Stimulated activated CD4-positive, alpha-beta T cell treated with anti-CD3 and anti-CD28 coated beads, Interleukin-12 subunit alpha, Interleukin-12 subunit beta, amount 100 ng/mL, for 4 hours (primary cell): ENCODE measurements at places on chromosomes 16 and 17.

DNA sequence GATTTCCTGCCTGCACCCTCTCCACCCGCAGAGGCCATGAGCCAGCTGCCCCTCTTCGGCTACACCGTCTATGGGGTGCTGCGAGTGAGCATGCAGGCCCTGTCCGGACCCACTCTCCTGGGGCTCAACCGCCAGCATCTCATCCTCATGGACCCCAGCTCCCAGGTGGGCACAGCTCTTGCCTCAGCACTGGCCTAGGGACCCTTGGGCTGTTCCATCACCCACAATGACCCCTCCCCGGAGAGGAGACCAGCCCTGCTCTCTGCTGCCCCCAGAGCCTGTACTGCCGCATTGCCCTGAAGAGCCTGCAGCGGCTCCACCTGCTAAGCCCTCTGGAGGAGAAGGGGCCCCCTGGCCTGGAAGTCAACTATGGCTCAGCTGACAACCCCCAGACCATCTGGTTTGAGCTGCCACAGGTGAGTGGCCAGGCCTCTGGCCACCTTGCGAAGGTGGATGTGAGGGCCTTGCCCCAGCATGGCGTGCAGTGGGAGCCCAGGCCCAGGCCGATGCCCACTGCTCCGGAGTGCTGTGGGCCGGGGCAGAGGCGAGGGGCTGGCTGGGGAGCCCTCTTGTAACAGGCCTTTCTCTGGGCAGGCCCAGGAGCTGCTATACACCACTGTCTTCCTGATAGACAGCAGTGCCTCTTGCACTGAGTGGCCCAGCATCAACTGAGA, 7.3 kb upstream of the SMIM5 start:
- no peak for DNase-seq

DNA sequence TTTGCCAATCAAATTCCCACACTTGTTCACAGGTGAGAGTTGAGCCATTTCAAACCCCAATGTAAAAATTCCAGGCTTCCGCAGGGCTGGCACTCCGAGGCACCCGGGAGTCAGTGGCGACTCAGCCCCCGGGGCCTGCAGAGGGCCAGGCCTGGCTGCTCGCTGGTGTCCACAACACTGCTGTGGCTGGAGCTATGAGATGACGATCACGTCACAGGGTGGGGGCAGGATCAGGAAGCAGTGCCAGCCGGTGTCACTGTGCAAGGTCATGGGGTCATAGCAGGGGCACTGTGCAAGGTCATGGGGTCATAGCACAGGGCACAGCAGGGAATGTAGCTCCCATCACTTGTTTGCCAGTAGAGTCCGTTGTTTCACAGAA, 7.8 kb downstream of the VPS4A start:
- DNase-seq = no peak

- DNase-seq = no peak
Observed at GRCh38 chr16:57764341-57765159, 29.0 kb downstream of the KATNB1 start.

DNA sequence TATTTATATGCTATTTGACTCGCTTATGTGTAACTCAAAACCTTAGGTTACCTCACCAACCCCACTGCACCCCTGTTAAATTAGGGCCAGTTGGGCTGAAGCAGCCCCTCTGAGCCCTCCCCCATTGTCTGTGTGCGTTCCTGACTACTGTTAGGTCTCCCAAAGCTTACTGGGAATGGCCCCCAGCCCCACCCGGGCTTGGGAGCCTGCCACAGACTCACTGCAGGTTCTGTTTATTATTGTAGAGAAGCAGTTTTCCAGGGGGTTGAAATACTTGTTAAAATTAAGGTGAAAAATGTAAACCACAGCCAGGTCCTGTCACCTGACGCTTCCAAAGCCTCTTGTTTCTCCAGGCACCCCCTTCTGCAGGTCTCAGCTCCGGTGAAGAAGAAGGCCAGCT, 151.7 kb downstream of the FOXL1 start:
- no peak for DNase-seq

DNA sequence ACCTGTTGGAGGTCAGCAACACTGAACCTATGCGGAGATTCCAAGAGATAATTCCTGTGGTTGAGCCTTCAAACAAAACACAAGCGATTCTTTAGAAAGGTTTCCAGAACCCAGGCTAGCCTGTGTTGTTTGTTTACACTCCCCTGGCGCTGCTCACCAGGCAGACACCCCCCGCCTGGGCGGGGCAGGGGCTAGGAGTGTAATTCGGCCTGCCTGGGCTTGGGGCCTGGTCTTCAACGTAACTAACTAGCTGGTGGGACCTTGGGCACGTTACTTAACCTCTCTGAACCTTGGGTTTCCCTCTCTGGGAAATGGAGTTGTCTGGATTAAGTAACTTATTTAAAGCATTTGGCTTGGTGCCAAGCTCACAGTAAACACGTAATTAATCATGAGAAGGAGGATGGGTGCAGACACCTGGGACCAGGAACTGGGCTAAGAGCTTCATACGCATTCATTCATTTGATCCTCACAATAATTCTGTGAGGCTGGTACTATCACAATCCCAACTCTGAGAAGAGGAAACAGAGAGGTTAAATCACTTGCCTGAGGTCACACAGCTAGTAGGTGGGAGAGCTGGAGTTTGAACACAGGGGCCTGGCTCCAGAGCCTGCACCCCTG, 7.6 kb upstream of the ARHGAP27 start:
- no peak for DNase-seq

- peak; percentile 88 for DNase-seq
Observed at GRCh38 chr17:41666708-41667279, 21.9 kb upstream of the EIF1 start.

DNA sequence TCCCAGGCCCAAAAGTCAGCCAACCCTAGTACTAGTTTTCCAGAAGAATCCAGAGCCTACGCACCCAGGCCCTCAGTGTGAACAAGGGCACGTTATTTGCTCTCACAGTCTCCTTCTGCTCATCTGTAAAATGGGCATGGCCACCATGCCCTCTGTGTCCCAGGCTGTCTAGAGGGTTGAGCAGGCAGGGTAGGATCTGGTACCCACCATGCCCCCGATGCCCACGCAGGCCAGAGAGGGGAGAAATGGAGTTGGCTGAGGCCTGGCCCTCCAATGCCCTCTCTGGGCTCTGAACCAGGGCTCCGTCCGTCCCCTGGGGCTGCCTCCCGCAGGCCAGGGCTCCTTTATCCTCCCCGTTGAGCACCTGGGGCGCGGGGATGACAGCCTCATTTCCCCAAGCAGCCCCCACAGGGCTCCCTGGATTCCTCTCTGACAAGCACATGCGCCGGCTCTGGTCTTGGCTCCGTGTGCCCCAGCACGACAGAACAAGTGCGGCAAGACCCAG, 9.1 kb upstream of the BAHCC1 start:
- DNase-seq = no peak

DNA sequence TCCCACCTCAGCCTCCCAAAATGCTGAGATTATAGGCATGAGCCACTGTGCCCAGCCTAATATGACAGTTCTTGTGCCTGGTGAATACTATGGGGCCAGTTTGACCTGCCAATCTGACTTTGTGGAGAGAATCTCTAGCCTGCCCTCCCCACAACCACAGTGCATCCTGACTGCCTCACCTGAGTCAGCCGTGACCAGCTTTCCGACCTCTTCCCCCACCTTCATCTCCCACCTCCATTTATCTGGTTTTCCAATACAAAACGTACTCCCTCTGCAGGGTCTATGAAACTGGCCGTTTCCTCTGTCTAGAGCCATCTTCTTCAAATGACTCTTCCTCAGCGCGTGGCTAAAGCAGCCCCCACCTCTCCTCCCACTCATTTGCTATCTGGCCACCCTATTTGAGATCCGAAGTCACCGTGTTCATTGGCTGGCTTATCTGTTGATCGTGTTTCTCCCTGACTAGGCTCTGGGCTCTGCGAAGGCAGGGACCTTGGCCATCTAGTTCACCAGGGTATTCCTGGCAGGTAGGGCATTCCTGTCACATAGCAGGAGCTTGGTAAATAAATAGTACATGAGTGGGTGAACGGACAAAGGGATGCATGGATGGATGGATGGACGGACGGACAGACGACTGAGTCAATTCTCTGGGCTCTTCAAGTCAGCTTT, 22.3 kb upstream of the PLLP start:
- no peak for DNase-seq

- DNase-seq = no peak
Observed at GRCh38 chr16:49687476-49688002, 168.4 kb downstream of the ZNF423 start.
